Muscle of leg (tissue), 16 donors: ENCODE measurements at places on chromosomes 3 and 15. TPM values are rescaled to one million over a fixed set of nuclear protein-coding genes. Genes with fewer than 3 reads are reported as not detected.

The CD86 gene
- 2.2 TPM for total RNA-seq

The NRROS gene
- 2.8 TPM for total RNA-seq

The MEX3B gene
- 7.7 TPM for total RNA-seq

- no peaks in the 10 kb centered on the region for H3K27me3 ChIP-seq
- DNase-seq, result no peak
- H3K27ac ChIP-seq, result peak overlapping the region; percentile 96
- peak overlapping the region; percentile 56 for H3K4me3 ChIP-seq
Measured at GRCh38 chr3:152299249-152299976, 30.7 kb downstream of the MBNL1 start.

GRCh38 chr3:10224794-10225665, 23.2 kb upstream of the TATDN2 start:
- no peak overlapping the region for H3K27ac ChIP-seq
- peak; percentile 76 for DNase-seq
- no peak overlapping the region for H3K4me3 ChIP-seq
- H3K36me3 ChIP-seq, result no peaks in the 10 kb centered on the region

DNA sequence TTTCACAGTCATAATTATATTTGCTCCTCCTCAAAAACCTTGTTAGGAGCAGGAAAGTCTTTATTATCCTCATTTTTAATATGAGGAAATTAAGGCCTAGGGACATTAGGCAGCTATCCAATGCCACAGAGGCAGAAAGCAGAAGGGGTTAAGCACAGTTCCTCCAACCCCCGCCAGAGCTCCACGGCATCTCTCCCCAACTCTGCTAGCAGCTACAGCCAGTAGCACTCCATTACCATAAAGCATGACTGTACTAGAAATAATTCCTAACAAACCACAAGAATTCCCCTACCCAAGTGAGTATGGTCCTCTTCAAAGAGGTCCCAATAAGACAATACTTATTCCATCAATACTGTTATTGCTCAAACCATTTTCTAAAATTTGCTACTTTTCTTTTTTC, 9.8 kb downstream of the HEG1 start:
- H3K27ac ChIP-seq, result no peak overlapping the region
- H3K4me1 ChIP-seq, result peaks cover 39% of the 10 kb centered on the region
- H3K4me3 ChIP-seq, result no peak overlapping the region
- no peak for DNase-seq

- H3K4me1 ChIP-seq, result no peaks in the 10 kb centered on the region
- DNase-seq, result no peak
- no peak overlapping the region for H3K4me3 ChIP-seq
- no peak overlapping the region for H3K27ac ChIP-seq
- no peaks in the 10 kb centered on the region for H3K27me3 ChIP-seq
- H3K36me3 ChIP-seq, result peaks cover 24% of the 10 kb centered on the region
Measured at GRCh38 chr15:77181305-77182074, 110.6 kb upstream of the TSPAN3 start.

DNA sequence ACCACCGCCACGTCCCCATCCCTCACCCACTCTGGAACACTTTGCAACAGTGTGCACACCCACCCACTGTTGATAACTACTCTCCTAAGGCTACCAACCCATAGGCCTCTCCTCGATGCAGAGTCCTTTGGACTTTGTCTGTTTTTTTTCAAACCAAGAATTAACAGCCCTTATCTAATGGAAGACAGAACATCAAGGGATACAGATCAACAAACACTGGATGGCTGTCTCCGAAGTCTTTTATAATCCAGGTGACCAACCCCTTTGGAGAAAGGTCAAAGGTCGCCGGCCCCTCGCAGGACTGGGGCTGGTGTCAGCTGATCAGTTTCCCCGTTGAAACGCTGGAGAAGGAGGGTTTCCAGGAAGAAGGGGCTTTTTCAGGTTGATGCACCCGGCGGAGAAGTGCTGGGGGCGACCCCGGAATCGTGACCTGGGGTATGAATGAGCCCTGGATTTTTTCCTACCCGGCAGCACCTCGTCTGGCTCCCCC, 532 bp downstream of the B4GALT4 start:
- H3K4me1 ChIP-seq, result peaks cover 12% of the 10 kb centered on the region
- peak overlapping the region; percentile 82 for H3K27ac ChIP-seq
- H3K27me3 ChIP-seq, result no peaks in the 10 kb centered on the region
- peak; percentile 59 for DNase-seq
- H3K4me3 ChIP-seq, result peak overlapping the region; percentile 72

DNA sequence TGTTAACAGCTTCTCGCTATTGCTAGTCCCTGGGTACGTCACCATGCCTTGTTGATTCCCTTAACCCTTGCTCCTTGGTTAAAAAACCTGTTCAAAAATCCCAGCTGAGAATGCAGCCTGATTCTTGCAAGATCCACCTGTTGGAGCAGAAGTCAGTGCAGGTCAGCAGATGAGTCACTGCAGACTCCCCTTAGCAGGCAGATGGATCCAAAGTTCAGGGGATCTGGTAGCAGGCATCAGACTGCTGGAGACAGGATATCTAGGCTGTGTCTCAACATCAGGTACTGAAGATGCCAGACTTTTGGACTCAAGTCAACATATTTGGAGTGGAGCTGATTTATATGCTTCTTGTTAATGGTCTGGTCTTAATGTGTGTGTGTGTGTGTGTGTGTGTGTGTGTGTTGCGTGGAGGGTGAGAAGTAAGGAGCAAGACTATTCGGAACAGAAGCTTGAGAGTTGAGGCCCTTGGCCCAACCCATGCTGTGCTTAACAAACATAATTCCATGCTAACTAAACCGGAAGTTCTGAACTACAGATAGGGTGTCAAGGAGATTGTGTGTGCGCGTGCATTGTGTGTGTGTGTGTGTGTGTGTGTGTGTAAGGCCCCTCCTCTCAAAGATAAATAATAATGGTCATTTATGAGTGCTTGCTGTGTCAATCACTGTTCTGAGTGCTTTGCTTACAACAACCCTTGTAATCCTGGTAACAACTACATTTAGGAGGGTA, 1.0 kb upstream of the C3orf52 start:
- H3K4me1 ChIP-seq, result peaks cover 13% of the 10 kb centered on the region
- no peaks in the 10 kb centered on the region for H3K36me3 ChIP-seq
- H3K27me3 ChIP-seq, result peaks cover 23% of the 10 kb centered on the region
- no peak for DNase-seq
- no peak overlapping the region for H3K4me3 ChIP-seq

- no peaks in the 10 kb centered on the region for H3K36me3 ChIP-seq
- DNase-seq, result no peak
- no peak overlapping the region for H3K27ac ChIP-seq
- H3K4me1 ChIP-seq, result no peaks in the 10 kb centered on the region
Measured at GRCh38 chr3:159620873-159621272, 367.8 kb upstream of the IL12A start.

- H3K27me3 ChIP-seq, result no peaks in the 10 kb centered on the region
- peaks cover 50% of the 10 kb centered on the region for H3K36me3 ChIP-seq
- no peaks in the 10 kb centered on the region for H3K4me1 ChIP-seq
- H3K4me3 ChIP-seq, result no peak overlapping the region
Measured at GRCh38 chr15:90496791-90497190, 32.9 kb upstream of the CRTC3 start.
